Endothelial cell of umbilical vein (primary cell): ENCODE measurements at places on chromosomes 12 and 14. TPM values are rescaled to one million over a fixed set of nuclear protein-coding genes. Genes with fewer than 3 reads are reported as not detected.

DNA sequence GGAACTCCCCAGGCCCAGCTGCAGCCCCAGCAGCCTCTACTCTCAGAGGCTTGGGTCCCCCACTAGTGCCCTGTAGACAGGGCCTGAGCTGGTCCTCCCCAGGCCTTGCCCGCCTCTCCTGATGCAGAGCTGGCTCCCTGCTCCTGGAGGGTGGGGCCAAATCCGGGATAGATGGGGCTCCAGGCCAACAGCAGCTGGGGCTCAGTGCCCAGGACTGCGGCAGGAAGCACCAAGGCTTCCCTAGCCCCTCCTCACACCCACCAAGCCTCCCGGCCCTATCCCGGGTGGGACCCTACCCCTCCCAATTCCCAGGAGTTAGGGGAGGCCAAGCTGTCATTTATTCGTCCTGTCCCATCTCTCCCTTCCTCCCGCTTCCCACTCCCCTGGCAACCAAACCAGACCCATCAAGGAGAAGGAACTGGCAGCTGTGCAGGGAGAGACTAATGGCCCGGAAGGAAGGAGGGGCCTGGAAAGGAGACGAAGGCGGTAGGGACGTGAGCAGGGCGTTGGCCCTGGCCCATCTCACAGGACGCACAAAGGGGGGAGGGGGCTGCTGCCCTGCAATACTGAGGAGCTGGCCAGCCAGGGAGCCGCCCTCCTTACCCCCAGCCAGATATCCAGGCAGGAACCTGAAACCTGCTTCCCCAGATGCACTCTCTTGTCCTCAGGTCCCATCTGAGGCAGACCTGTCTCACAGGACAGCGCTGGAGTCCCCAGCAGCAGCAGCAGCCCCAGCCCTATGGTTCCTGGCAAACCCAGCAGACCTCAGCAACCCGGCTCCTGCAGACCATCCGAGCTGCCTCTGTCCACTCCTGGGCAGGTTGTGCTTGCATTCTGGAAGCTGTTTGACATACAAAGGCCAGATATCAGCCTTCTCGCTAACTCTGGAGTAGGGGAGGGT is 1.6 kb upstream of the PRPH start:
- DNase-seq = no peak

- no peak for DNase-seq
These were observed 182.7 kb downstream of the MYRFL start for GRCh38 chr12:70007687-70008086.

GRCh38 chr12:13702381-13702780 is 279.0 kb downstream of the GRIN2B start:
- DNase-seq = no peak

- DNase-seq = no peak
These were observed 261.1 kb downstream of the AKAP6 start for GRCh38 chr14:32590157-32590556.

- DNase-seq = no peak
These were observed 27.7 kb upstream of the TMED10 start for GRCh38 chr14:75204116-75204515.

DNA sequence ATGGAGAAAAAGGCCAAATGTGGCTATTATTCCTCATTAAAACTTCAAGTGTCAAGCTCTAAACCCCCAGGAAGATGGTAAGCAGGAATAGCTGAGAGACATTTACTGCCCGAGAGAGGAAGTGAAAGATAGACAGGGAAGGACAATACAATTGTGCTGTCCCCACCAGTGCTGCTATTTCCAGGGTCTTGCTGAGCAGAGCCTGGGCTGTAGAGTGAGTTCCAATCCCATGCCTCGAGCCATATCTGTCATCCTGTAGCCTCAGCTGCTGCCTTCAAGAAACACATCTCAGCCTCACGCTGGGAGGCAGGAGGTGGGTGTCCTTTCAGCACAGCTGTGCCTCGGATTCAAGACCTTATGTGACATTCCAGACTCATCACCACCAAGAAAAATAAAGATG is 114.0 kb downstream of the RPAP3 start:
- DNase-seq = no peak

DNA sequence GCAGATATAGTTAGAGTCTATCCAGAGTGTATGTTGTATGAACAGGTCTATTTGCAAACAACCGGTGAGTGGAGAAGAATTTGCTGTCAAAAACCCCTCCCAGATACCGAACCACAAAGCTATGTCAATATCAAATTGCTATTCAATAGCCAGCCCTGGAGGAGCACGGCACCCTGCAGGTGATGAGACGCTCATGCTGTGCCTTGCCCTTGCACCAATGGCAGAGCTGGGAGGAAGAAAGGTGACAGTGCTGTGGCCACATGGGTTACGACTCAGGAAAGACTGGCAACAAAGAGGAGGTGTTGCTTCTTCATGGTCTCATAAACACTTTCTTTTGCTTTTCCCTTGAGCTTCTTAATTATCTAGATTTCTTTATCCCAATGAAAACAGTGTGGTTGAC is 55.7 kb downstream of the PAX9 start:
- DNase-seq = no peak

GRCh38 chr12:123120452-123121166 is 30.3 kb downstream of the PITPNM2 start:
- no peak for DNase-seq

DNA sequence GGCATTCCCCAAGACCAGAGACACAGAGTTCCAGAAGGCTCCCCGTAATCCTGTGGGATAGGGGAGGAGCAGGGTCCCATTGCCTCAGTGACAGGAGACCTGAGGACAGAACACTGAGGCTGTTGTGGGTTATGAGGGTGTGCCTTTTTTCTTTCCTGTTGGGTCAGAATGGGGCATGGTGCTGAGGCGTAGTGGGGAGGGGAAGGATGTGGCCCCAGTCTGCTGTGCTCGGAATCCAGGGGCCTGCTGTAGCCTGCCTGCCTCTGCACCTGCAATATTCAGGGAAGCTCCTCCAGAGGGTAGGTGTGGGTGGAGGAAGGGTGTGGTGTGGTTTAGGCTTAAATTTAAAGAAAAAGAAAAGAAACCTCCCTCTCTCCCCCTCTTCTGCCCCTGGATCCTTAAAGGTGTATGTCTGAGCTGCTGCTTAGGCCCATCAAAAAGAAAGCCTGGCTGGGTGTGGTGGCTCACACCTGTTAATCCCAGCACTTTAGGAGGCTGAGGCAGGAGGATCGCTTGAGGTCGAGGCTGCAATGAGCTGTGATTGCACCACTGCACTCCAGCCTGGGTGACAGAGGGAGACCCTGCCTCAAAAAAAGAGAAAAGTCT is 18.7 kb downstream of the PLEKHG3 start:
- DNase-seq = no peak

DNA sequence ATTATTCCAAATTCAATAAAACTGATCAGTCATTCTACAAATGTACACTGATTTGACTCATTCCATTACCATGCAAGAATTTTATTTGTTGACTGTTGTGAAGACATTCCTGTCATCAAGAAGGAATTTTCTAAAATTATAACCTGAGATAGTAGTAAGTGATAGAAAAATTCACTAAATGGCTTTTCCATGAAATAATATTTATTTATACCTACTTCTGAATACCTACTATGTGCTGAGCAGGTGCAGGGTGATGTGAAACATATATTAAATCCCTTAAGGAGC is 841.7 kb downstream of the NRXN3 start:
- no peak for DNase-seq

DNA sequence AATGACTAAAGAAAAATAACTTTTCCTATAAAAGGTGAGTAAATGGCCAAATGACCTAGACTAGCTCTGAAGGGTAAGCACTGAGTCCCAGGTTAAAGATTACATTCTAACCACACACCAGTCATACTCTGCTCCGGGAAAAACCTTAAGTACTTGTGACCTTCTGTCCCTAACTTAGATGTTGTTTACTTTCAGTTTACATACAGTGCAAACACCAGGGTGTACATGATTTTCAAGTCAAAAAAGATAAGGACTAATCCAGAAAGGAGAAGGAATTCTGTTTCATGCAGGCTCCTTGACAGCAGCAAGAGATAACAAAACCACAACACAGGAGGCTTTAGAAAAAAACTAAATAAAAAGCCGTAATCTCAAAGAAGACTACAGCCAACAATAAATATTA is 174.2 kb downstream of the PPM1H start:
- no peak for DNase-seq

- no peak for DNase-seq
These were observed 33.0 kb downstream of the PTPN21 start for GRCh38 chr14:88521818-88522217.

DNA sequence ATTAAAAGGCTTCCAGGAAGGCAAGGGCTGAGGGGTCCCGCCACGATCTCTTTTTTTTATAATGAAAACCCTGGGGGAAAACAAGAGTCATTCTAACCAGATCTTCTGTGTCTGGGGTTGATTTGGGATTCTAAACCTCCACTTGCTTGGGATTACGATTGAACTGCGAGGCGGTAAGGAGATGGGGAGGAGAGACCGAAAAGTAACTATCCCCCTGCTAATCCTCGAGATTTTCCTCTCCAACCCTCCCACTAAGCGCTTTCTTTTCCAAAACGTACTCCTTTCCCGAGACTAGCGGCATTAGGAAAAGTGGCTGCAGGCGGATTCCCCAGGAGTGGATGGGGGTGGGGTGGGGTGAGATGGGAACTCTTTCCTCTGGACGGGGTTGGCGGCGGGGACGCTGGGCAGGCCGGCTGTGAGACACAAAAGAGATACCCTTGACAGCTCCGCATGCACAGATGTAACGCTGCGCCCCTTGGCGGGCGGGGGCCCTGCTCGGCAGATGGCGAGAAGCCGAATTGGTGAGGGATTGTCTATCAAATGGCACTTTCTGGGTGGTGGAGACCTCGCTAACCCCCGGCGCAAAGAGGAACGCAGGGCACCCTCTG is 830 bp upstream of the SRRM4 start:
- DNase-seq = no peak

Gene TPH2
- total RNA-seq = not detected in 2 replicates

Gene TBC1D30
- total RNA-seq = 4.4 and 7.4 TPM in 2 replicates

Gene FAR2
- 61.7 and 66.3 TPM in 2 replicates for total RNA-seq

Gene LRRC9
- total RNA-seq = not detected in 2 replicates

Gene CYP27B1
- 2.4 and 2.7 TPM in 2 replicates for total RNA-seq
